ENCODE measurements at places on chromosomes 7 and 10.
A peak's percentile ranks its signal among the peaks of the same experiment; 100 is the strongest.

DNA sequence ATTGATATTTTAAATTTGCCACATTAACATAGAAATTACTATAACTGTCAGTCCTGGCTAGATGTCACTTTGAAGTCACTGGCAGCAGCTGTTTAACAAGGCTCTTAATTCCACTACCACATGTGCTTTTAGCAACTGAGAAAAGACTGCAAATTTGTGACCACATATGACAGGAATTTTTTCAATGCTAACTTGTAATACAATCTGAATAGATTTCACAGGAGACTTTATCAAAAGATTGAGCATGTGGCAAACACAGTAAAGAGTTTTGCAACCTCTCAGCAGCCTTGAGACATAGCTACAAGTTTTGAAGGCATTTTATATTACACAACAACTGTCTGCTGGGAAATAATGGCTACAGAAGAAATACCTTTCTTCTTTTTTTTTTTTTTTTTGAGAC is 73.0 kb downstream of the MICU1 start:
- peak; percentile 74 for DNase-seq

GRCh38 chr7:108211382-108212201 is 81.4 kb upstream of the LAMB4 start:
- DNase-seq = peak; percentile 29

- no peak for DNase-seq
These were observed 12.3 kb downstream of the AKR1C3 start for GRCh38 chr10:5106553-5106952.

DNA sequence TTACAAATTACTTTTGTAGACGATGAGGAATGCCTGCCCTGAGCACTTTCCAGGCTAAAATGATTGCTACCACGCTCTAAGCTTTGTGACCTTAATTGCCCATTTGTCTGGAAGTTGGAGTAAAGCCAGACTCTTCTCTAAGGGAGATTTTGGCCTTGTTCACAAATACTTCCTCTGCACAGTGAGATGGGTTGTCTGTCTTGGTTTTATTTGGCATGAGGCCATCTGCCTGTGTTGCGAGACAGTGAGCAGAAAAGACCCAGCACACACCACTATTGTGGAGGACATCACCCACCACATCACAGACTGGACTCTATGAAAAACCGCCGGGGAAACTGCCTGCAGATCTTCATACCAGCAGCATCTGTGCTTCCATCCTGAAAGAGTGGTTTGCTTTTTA is 138.4 kb downstream of the BICC1 start:
- DNase-seq = no peak

GRCh38 chr10:91295346-91295745 is 74.9 kb downstream of the PCGF5 start:
- no peak for DNase-seq

DNA sequence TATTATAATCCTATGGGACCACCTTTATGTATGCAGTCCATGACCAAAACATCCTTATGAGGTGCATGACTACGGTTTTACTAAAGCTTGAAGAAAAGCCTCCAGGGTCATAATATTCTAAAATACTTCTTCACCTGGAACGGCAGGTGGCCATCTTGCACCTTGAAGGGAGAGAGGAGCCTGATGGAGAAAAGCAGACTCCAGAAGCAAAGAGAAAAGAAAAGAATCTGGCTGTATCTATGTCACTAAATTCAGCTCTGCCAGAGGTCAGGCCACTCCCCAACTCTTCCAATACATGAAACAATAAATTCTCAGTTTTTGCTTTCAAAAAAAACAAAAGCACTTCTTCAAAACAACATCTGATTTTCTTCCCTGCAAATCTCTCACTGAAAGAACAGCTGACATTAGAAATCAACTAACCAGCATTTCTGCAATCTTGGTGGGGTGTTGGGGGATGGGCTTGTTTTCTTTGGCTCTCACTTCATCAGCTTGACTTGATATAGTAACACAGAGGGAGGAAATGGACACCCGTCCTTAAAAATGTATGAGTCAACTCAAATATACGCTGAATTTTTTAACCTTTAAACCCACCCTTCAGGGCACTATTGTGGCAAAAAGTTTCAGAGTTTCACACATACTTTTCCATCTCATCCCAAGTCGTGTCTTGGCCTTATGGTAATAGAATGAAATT is 21.7 kb downstream of the HIBADH start:
- no peak for DNase-seq

DNA sequence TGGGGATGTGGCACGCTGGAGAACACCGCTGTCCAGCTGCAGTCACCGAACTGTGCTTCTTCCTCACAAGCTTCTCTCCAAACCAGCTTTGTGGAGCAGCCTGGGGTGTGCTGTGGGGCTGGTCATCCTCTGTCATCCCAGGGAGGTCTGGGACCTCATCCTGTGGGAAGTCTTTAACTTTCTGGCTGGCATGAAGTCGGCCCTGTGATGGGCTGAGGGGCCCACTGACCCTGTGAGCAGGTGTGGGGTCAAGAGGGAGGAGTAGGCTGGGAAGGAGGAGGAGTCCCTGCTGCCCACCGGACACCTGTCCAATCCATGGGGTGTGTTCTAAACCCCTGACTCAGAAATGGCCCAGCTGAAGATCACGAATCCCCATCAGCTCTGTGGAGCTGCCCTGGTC is 136.2 kb upstream of the SHH start:
- no peak for DNase-seq

DNA sequence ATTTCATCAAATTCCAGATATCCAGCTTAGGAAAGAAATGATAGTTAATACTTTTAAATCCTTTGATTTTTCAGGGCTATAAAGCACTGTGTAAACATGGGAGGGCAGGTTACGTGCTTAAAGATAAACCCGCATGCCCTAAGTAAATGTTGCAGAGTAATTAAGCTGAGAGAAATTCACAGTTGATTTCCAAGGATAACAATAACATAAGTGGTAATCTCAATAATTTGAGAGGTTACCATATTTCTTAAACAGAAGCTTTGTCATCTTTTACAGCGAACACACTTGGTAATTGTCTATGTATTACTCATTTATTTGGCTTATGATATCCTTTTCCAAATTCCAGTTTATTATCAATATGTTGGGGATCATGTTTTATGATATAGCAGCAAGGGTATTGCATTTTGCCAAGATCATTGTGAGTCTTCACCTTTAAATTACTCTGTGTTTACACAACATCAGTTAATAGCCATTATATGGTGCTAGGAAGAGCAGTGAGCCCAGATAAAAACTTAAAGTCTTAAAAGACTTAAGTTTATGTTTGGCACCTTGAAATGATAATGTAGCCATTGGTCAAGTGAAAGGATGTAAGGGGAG is 15.4 kb downstream of the MGAM start:
- DNase-seq = no peak
